ENCODE measurements at places on chromosomes 11 and 22.

GRCh38 chr11:111148953-111149352, 96.6 kb upstream of the POU2AF2 start:
- no peak for DNase-seq

GRCh38 chr22:40240160-40240559, 62.4 kb downstream of the TNRC6B start:
- no peak for DNase-seq

DNA sequence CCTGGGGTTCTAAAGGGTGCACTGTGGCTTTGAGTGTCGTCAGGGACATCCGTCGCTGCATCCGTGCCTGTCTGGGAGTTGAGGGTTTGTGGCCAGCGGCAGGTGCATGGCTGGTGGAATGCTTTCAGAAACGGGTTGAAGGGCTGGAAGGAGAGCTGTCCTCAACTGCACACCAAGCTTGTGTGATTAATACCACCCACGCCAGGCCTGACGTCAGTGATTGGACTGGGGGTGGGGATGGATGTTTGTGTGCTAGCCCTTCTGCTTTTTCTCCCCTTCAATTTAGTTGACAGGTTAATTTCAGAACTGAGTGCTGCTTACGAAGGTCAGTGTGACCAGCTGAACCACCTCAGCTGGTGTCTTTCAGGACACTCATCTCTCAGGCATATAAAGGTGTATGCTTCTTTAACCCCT, 3.2 kb upstream of the GAB2 start:
- DNase-seq: peak; percentile 48

DNA sequence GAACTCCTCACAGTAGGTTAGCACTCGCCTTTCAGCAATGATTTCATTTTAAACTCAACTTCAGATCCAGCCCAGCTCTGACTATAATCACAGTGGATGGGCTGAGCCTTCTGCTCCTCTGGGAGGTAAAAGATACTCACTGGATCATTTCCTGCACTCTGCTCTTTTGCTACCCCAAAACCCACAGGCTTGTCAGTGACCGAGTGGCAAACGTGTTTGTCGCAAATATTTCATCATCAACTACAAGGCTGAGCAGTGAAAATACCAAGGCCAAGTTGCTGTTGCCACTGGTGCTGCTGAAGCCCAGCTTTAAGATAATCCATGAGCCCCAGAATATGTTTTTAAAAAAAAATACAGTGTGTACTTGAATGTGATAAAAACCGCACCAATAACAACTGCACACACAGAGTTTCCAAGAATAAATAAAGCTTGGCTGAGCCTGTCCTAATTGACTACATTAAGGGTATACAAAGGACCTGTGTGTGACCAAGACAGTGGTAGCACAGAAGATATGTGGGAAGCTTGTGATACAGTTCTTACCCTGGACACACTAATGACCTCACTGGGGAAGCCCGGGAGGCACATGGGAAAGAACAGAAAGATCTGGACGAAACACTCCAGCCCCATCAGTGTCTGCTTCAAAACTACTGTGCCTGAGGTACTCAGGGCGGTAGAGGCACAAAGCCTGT, 41.3 kb downstream of the ABTB2 start:
- no peak for DNase-seq

DNA sequence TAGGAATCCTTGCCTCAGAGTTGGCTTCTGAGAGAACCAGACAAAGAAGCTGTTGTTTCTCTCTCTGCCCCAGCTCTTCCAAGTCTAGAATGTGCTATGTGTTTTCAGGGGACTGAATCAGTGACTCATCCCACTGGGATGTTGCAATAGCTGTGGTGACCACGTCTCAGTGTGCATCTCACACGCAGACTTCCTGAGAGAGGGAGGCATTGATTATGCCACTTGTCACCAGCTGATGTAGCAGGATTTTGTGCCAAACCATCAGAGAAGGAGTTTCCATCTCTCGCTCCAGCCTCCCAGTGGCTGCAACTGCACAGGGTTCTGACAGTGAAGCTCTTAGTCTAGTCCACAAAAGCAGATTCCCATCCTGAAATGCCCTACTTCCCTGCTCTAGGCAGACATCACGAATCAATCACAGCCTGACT, 455.8 kb downstream of the MIAT start:
- no peak for DNase-seq

DNA sequence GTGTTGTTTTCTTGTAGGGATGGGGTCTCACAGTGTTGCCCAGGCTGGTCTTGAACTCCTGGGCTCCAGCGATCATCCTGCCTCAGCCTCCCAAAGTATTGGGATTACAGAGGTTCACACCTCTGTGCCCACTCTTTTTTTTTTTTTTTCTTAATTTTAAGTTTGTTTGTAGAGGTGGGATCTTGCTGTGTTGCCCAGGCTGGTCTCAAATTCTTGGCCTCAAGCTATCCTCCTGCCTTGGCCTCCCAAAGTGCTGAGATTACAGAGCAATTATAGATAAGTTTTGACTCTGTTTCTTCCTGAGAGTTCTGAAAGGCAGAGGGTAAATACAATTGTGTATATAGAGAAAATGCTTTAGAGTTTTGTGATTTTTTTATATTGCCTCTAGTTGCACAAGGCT, 160.4 kb downstream of the TEAD1 start:
- no peak for DNase-seq

DNA sequence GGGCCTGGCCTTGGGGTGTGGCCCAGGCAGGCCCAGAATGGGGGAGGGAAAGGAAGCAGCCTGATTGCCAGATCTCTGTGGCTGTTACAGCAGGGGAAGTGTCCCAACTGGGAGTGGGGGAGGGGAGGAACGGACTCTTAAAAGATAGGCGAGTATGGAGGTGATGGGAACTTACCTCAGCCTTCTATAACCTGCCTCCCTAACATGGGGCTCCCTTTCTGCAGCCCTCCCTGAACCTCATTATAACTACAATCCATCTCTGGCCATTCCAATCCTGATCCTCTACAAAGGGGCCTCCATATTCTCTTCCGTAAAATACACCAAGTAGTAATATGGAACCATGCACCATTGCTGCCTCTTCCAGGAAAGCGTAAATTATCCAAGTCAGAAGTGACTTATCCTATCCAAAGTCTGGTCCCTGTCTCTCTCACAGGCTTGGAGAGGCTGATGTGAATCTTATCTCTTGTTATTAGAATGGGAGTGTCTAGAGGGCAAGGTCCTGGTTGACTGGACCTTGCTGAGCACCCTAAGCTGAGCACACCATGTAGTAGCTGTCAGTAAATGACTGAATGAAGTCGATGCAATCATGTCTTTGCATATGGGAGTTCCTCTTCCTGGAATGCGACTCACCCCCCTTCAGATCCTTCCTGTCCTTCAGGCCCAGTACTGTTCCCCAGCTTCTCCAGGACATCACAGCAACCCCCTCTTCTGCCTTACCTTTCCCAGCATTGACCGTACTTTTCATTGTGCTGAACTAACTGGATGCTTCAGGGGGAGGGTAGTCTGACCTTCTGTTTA, 5.9 kb downstream of the RHOG start:
- no peak for DNase-seq

- DNase-seq: no peak
Measured at GRCh38 chr11:898143-898511, 12.5 kb downstream of the CHID1 start.

- DNase-seq: no peak
Measured at GRCh38 chr11:92410526-92410925, 185.9 kb downstream of the FAT3 start.

DNA sequence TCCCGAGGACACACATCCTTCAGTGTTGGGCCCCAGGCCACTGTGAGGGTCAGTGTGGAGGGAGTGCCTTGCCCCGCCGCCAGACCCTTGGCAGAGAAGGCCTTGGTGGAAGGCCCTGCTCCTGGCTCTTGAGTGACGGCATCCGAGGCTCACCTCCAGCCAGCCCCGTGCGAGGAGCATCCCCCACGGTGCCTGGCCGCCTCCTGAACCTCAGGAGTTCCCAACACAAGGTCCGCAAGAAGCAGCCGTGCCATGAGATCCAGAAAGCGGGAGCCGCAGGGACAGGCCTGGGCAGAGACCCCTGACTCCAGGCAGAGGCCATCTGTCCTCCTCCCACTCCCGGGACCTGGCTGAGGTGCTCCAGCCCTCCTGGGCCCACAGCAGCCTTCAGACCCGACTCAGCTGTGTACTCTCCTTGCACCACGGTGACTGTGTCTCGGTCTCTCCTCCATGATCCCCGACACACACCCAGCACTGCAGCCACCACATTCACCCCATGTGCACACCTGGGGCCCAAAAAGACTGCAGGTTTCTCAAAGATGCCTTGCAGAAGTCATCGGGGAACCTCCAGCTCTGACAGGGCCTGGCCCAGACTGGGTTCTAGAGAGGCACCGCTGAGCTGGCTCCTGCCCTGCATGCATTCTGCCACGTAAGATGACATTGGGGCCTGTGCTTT, 870.2 kb downstream of the BRD1 start:
- DNase-seq: no peak

GRCh38 chr22:40572976-40573375, 63.5 kb downstream of the MRTFA start:
- no peak for DNase-seq

GRCh38 chr11:38819981-38820380, 2221.9 kb upstream of the RAG2 start:
- no peak for DNase-seq

GRCh38 chr22:26671317-26672059, 14.1 kb downstream of the MIAT start:
- DNase-seq: no peak

- no peak for DNase-seq
Measured at GRCh38 chr11:34160049-34160721, 54.8 kb downstream of the NAT10 start.

DNA sequence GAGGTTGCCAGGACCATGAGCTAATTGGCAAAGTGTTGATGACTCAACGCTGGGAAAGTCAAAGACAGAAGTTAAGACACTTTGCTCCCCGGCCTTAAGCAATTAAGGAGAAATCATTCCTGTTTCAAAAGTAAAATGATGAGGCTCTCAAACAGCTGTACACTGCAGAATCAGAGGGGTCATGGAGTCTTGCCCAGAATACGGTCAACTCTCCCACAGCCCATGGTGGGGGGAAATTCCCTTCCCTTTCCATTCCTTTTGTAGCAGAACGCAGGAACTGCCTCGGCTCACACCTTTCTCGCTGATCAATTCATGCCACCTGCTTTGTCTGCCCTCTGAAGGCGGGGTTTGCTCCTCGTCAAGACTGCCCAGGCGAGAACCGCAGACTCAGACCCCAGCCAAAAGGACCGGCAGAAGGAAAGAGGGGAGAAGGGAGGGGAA, 52.8 kb downstream of the MN1 start:
- DNase-seq: no peak

DNA sequence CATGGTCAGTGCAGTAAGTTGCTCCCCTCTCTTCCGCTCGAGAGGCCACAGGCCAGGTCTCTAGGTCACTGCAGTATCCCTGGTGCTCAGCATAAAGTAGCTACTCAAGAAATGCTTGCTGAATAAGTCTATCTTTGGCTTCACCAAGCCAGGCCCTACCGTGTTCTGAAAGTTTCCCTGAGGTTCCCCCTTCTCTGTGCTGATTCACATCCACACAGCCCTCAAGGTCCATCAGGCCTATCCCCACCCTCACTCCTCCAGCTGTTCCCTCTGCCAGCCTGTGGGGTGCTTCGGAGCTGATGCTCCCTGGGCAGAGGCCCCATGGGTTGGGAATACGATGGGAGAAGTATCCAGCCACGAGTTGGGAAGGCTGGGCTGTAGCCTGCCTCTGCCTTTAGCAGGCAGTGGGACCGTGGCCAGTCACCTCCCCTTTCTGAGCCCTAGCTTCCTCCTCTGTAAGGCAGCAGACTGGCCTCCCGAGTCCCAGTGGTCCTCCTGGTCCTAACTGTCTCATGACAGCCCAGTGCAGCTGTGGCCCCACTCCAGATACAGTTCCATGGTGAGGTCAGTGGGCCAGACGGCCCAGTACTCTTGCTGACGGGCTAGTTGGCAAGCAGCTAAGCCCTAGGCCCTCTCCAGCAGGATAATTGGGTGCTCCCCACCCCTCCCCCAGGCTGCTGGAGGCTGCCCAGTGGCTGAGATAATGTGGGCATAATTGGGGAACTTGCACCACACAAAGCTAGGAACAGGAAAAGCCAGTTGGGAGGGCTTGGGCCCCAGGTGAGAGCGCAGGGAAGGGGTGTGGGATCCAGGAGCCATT, 48.2 kb downstream of the NECTIN1 start:
- peak; percentile 59 for DNase-seq

DNA sequence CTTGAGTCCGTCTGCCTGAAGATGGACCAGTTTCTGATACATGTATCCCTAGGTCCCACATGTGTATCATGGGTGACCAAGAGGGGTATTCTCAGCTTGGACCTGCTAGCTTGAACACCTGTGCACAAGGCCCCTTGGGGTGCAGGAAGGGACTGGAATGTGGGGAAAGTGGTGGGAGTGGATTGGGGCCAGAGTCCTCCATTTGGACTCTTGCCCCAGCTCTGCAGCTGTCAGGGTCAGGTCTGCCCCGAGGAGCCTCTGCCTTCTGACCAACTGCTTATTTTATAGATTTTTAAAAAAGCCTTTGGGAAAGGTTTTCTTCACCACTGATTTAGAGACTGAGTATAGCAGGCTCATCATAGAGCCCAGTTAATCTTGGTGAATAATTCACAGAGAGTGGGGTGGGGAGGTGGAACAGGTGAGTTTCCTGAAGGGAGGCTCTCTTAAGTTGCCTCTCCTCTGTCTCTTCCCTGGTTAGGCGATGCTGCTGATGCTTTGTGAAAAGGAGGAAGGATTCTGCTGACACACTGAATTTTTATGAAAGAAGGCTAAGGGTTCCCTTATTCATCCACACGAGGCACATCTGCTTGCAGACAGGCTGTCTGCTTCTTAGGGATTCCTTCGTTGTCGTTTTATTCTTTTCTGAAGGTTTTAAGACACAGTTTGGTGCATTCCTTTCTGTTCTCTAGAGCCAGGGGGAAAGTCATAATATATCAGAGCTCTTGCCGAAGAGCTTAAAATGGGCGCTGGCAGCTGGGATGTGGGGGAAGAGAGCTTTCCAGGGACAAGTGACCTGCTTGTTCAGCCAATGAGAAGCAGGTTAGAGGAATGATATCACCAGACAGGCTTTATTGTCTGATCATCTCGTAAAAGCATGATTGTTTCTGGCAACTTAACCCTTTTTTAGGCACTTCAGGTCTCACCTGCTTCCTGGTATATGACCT, 19.9 kb downstream of the TRIM44 start:
- DNase-seq: no peak

DNA sequence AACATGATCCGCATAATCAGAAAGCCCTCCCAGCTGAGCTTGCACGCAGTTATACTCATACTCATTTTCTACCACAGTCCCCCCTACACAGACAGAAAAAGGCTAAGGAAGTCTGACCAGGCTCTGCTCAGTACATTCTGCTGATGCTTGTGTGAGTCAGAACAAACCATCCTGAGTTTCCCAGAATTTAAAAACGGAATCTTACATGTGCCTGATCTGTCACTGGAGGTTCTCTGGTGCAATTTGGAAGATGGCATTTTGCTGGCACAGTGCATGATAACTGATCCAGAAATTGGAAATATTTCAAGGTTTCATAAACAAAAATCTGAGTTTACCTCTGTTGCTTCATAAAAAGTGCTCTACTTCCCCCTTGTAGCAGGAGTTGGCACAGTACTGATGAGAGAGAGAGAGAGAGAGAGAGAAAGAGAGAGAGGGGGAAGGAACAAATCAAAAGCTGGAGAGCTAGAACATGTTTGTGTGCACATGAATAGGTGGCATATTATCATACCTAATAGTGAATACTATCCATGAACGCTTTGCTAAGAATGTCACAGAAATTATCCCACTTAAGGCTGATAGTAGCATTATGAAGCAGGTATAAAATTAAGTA, 1085.3 kb downstream of the DLG2 start:
- no peak for DNase-seq
